T47D (cell line): ENCODE measurements at places on chromosomes 4 and X.

- DNase-seq = no peak
Observed at GRCh38 chrX:68823413-68824151, 5.2 kb upstream of the EFNB1 start.

GRCh38 chrX:118652717-118653116 is 74.7 kb upstream of the IL13RA1 start:
- peak; percentile 72 for DNase-seq

DNA sequence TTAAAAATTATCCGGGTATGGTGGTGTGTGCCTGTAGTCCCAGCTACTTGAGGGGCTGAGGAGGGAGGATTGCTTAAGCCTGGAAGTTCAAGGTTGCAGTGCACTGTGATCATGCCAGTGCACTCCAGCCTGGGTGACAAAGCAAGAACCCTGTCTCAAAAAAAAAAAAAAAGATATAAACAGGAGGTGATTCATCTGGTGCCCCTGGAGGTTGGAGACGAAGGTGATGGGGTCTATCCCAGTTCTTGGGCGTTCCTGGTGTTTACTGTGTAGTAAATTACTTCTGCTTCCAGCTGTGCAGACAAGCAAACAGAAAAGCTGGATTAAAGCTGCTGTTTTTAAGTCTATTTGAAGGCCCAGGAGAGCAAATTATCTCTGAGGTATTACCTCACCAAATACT is 19.9 kb downstream of the GPKOW start:
- no peak for DNase-seq

DNA sequence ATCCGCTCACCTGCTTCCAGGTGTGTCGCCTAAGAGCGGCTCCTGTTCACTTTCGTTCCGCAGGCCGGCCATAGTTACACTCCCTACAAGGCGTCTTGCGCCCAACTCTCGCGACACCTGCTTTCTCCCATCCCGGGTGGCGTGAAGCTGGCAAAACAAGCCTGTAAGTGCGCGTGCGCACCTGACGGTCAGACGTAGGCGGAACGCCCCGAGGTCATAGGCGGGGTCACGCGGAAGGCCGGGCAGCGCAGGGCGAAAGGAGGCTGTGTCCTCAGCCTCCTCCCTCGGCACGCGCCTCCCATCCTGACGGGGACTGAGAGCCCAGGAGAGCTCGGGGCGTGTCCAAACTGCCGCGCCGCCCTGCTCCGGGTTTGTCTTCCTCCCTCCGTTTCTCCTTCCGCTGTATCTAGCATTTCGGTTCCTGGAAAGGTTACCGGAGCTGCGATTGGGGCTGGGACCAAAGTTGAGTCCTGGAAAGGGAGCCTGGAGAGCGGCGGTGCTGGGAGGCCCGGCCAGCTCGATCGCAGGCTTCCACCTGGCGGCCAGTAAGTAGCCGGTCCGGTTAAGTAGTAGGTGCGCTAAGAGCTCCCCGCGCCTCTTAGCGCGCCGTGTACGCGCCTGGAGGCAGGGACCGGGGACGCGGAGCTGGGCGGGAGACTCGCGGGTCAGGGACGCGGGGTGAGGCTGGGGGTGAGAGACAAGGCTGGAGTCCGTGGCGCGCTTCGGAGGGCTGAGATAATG is at the start of the genes ABHD18 and MFSD8:
ABHD18 (plus strand) TSS at position 345 of the 741 bp plus-strand sequence. CDS start 17,550 bp downstream, outside the sequence.
MFSD8 (minus strand) TSS at position 112 of the 741 bp plus-strand sequence; CDS start at position 72, 40 bp downstream.
- DNase-seq = peak; percentile 98

- peak; percentile 33 for DNase-seq
Observed at GRCh38 chr4:144782345-144782744, 136.4 kb downstream of the HHIP start.

DNA sequence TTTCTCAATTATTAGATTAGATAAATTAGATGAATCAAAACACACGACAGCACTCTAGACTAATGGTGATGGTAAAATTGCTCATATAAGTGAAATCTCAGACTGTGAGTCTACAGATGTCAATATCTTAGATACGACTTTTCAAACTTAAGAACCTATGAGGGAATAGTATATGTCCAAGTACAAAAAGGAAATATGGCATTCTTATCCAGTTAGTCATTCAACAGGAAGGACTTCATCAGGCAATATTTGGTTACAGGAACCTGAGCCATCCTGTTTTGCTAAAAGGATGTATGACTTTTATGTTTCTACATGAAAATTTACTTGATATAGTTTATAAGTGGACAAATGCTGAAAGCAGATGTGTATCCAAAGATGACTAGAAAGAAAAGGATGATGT is 107.0 kb downstream of the CT47B1 start:
- no peak for DNase-seq

- DNase-seq = no peak
Observed at GRCh38 chr4:108885211-108885610, 122.4 kb upstream of the ETNPPL start.

- DNase-seq = no peak
Observed at GRCh38 chrX:47612418-47612817, 7.2 kb downstream of the SYN1 start.

DNA sequence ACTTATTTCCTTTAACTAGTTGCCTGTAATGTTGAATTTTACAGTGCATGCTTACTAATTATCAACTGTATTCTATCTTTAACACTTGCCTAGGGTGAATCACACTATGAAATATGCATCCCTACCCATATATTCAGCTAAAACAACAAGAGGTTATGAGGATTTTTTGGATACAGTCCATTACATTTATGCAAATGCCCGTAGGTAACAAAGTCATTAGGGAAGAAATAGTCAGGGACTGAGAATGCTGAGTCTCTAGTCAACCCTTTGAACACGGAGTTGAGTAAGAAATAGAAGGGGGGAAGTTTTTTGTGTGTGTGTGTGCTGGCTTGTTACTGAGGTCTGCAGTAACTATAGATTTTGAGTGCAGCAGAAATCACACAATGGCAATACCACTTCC is 26.1 kb upstream of the CBLL2 start:
- peak; percentile 19 for DNase-seq

GRCh38 chr4:98604723-98605122 is 53.7 kb downstream of the TSPAN5 start:
- DNase-seq = no peak

DNA sequence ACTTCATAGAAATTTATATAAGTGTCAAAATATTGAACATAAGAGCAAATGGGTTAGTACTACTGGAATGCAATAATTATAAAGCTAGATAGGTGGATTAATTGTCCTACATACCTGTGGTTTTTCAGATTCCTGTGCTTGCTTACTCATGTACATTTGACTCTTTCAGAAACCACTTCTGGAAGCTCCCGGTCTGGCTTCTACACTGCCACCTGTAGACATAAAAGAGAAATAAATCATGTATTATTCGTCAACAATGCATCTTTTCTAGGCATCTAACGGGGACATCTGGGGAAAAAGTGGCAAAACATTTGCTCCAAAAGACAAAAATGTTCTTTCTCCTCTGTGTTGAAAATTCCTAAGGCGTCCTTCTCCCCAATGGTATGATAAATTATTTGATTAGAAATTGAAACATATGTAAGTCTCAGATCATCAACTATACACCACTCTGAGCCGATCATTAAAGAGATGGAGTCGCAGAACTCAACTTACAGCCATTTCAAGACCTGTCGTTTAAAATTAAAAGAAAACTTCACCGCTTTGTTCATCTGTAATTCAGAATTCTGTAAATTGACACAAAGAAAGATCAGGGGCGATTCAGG is 648.7 kb upstream of the DIPK2B start:
- no peak for DNase-seq

GRCh38 chr4:29224911-29225310 is 1495.3 kb upstream of the PCDH7 start:
- DNase-seq = no peak

GRCh38 chr4:76582817-76583087 is 147.7 kb downstream of the SHROOM3 start:
- no peak for DNase-seq

- no peak for DNase-seq
Observed at GRCh38 chrX:20205927-20206708, 60.6 kb downstream of the RPS6KA3 start.

GRCh38 chrX:47283015-47283771 is 50.4 kb downstream of the USP11 start:
- no peak for DNase-seq

DNA sequence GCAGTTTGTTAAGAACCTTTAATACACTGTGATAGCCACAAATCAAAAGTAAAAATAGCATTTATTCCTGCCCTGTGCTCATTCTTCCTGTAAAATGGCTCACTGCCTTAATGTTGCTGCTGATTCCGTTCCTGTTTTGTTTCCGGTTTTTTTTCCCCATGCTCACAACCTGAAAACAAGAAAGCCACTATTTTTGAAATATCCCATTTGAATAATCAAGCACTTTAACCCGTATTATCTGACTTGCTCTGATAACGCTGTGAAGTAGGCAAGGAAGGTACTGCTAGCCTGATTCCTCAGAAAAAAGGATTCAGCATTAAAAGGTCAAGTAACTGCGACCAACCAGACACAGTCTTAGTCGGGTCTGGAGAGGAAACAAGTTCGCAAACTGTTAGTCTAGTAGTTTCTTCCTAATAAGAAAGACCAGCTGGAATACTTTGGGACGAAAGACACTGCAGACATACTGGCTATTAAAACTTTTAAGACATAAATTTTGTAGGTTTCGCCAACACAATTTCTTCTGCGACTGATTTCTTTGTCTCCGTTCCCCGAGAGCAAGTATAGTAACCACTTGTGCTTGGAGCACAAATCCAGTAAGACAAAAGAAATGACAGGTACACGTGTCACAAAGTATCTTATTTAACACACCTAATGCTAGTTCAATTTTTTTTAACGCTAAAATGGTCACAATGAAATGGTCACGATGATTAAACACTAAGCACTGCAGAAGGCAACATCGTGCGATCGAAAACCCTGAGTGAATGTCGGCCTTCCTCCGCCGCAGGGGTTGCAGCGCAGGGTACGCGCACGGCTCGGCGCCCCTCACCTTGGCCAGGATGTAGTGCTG is 802 bp downstream of the COX18 start:
- peak; percentile 18 for DNase-seq

- no peak for DNase-seq
Observed at GRCh38 chr4:10832806-10833628, 148.4 kb upstream of the CLNK start.

- DNase-seq = no peak
Observed at GRCh38 chr4:71930459-71930858, 101.3 kb upstream of the NPFFR2 start.

DNA sequence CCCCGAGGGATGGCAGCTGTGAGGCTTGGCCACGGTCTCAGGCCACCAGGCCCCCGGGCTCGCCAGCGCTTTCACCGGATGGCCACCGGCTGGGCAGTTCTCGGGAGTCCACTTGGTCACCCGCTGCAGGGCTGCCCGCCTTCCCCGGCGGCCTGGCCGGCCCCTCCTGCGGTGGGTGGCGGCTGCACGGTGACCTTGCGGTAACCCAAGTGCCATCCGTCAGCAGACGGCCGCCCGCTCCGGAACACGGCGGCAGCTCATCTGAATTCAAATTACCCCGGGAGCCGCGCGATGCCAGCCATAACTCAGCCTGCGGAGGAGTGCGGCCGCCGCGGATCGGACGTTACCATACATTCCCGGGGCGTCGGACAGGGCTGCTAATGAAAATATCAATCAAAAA is 60.7 kb downstream of the FAM53A start:
- DNase-seq = no peak

- no peak for DNase-seq
Observed at GRCh38 chr4:42720533-42720932, 63.6 kb upstream of the ATP8A1 start.

DNA sequence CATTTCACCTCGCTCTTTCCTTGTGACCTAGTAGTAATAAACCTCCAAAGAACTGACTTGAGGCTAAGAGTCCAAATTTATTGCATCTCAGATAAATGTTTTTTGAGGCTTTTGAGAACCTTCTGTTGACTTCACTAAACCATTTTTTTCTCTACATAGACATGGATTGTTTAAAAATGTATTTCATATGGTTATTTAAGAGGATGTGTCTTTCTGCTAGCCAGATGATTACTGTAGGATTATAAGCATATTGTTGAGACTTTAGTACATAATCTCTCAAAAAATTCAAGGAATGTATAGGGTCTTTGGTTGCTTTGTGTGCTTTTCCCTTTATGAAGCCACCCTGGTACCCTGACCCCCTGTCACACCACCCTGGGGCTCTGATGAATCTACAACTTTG is 44.8 kb downstream of the ATXN3L start:
- DNase-seq = no peak

DNA sequence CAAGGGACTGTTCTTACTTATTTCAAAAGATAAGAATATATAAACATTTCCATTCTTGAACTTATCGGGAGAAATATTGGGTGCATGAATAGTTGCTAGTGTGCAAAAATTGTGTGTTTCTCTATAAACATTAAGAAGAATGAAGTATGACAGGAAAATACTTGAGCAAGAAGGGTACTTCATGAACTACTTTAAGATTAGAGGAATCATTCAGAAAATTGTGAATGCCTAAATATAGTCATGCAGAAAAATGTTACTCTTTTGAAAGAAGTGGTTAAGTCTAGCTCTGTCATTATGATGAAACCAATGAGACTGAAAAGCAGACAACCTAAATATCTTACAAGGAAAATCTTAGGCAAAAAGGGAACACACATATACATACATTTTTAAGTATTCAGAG is 207.8 kb upstream of the PCDH18 start:
- DNase-seq = no peak

DNA sequence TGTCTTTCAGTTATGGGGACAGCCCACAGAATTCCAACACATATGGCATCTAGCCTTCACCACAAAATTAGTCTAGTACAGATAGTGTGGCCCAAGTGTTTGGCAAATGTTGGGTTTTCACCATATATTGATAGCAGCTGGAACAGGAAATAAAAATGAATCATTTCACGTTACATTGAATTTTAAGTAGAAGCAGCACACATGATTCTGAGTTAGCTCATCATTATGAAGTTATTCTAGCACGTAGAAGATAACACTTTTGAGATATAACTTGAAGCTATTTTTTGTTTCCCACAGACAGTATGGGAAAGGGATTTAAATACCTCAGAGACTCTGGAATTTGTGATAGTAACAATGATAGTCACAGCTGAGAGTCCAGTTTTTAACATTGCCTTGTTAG is 118.7 kb downstream of the FAT4 start:
- no peak for DNase-seq

DNA sequence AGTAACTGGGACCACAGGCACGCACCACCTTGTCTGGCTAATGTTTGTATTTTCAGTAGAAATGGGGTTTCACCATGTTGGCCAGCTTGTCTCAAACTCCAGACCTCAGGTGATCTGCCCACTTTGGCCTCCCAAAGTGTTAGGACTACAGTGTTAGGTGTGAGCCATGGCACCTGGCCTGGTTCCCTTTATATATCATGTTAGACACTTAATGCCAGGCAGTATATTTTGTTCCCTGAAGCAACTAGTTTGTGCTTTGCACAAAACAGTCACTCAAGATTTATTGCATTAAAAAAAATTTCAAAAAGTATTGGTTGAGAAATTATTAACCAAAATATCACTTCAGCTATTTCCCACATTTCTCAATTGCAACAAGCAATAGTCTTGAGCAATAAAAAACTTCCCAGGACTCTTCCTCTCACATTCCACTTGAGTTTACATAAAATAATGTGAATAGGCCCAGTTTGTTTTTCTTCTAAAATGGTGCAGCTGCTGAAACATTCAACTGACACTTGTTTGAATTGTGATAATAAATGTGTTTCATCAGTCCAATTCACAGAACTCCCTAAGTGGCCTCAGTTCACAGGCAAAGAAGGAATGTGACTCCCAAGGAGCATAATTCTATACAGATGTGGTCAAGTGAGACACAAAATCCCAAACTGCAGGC is 22.7 kb downstream of the CXCL1 start:
- DNase-seq = no peak
